ENCODE measurements at places on chromosomes 6 and 20.

DNA sequence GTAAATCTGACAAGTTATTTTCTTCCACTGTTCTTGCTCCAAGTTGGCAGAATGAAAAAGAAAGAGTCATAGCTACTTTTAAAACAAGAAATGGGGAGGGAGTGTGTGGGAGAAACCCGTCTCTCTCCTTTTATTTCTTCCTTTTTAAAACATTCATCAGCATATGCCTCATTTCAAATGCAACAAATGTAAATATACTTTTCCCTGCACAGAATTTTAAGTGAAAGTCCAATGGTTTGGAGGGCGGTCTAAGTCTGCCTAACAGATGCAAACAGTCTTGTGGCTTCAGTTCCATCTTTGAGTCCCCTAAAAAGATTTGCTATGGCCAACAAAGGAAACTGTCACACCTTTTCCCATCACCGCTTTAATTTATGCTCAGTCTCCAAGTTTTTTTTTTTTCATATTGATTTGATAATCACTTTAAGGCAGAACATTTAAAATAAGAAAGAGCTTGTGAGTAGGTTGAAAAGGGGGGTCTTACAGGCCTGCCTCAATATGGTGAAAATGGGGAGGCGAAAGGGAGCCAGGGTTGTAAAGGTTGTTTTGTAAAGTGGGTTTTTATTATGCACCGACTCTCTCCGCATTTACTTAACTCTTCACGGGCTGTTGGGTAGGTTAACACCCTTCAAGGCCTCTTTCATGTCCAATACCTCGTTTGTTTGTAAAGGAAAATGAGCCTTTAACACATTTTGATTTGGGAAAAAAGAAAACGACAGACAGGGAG, 4.6 kb downstream of the TFAP2D start:
- DNase-seq = no peak

- DNase-seq = no peak
Observed at GRCh38 chr6:15032015-15032414, 213.9 kb upstream of the JARID2 start.

DNA sequence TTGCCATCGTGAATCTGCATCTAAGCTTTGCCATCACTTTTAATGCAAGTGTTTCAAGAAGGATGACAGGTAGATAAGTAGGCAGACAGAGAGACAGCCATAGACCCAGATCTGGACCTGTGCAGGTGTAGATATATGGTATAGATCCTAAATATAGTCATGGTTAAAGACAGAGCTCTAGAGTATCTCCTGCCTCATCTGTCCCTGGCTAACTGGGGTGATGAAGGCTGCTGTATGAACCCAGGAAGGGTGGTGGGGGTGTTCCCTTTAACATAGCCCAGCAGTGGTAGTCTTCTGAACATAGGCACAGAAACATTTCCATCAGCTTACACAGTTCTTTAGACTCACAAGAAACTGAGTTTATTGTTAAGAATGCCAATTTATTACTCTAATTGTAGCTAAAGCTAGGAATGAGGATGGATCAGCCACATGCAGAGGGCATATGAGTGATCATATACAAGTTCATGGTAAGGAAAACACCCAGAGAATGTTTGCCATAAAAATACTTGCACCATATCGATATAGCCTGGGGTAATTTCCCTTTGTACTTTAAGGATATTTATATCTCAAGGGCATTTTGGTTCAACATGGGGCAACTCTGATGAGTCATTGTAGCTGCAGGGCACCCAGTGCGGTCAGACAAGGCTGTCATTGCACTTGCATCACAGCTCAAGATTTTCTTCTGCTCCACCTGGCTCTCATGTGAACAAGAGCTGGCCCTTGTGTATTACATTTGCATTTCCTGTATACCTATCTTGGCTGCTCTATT, 587.2 kb downstream of the EPM2A start:
- DNase-seq = peak; percentile 3

DNA sequence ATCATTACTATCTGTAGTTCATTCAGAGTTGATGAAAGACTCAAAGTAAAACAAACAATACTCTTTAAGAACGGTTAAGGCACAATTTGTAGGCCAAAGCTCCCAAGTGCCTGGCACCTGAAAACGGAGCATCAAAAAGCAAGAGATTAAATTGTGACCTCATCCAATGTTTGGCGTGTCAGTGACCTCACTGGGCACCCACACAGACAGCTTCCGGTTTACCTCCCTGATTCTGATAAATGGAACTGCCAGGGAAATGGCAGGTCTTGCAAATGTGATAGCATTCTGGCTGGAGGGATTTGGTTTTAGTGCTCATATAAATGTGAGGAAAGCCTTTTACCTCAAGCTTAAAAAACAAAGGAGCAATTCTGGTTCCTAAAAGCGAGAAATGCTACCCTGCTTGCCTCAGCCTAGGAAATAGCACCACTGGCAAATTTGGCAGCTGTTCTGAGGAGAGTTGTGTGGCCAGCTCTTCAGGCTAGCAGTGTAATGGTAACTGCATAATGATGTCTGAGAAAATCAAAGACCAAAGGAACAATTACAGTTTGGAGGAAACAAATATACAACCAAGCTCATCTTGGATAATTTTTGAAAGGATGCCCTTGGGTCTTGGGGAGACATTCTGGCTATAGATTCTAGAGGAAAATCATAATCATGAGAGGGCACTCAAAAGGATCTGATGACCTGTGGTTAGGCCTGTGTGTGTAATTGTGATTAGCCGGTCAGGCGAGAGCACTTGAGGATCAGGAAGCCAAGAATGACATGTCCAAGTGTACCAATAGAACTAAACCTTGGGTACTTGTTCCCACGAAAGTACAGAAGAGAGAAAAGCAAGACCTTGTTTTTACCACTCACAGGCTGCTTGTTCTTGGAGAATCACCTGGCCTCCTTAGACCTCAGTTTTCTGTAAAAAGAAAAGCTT, 174.3 kb downstream of the TFAP2B start:
- no peak for DNase-seq

DNA sequence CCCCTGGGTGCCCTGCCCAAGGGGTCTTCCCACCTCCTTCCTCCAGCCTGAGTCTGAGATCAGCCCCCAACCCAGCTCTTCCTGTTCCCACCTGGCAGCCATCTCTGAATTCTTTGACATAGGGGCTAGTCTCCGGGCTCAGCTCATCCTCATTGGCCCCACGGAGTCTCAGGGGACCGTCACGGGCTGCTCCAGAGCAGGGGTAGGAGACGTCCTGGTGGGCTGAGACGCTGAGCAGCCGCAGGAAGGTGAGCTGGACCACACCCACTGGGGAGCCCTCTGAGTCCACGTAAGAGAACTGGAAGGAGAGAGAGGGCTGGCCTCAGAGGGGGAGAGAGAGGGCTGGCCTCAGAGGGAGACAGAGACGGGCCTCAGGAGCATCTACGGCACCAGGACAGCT, 28.1 kb downstream of the COL11A2 start:
- DNase-seq = no peak

- DNase-seq = no peak
Observed at GRCh38 chr6:130432838-130433237, 67.0 kb downstream of the TMEM200A start.

GRCh38 chr20:33554914-33555420, 65.1 kb downstream of the CBFA2T2 start:
- peak; percentile 52 for DNase-seq

DNA sequence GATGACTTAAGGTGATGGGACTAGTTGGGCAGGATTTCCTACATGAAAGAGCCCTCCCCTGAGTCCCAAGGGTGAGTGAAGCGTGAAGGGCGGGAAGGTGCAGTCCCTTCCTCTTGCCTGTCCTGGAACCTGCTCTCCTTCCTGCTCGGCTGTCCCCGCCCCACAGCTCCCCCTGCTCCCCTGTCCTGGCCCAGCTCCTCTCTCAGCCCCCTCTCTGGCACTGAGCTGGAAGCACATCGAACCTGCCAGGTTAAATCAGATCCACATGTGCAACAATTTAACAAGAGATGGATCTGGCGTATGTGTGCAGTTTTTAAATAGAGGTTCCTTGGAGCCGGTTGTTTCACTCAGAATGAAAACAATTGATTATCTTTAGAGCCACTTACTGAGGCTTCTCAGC, 95.0 kb downstream of the LRFN2 start:
- no peak for DNase-seq

- no peak for DNase-seq
Observed at GRCh38 chr20:58169450-58169849, 59.0 kb downstream of the ANKRD60 start.

DNA sequence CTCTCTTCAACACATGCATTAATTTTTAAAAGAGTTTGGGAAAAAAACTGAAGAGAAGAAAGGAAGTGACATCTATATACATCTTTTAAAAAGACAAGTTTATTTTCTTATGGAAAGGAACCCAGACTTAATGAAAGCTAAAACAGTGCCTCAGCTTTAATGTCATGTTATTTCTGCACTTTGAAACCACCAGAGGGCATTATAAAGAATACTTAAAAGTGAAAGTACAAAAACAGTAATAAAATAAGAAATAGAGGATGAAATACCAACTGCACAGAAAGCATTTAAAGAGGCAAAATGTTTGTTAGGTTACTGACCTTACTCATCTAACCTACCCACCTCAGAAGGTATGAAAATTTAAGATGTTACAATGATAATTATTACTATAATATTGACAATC, 98.8 kb downstream of the HUS1B start:
- DNase-seq = no peak

DNA sequence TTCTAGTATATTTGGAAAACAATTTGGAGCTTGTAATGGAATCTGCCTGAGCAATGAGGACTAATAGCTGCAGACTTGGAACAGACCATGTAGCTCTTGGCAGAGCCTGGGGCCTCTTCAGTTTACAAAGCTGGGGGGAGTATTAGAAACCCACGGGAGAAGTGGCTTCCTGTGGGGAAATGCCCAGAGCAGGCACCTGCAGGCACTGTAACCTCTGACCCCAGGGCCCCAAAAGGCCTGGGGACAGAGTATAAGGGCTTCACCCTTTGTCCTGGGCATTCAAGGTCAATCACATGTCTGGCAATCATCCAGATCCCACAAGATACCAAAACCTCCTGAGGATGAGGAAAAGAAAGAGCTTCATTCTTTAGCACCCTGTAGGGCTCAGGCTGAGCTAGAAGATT, 19.4 kb downstream of the PKIG start:
- no peak for DNase-seq

DNA sequence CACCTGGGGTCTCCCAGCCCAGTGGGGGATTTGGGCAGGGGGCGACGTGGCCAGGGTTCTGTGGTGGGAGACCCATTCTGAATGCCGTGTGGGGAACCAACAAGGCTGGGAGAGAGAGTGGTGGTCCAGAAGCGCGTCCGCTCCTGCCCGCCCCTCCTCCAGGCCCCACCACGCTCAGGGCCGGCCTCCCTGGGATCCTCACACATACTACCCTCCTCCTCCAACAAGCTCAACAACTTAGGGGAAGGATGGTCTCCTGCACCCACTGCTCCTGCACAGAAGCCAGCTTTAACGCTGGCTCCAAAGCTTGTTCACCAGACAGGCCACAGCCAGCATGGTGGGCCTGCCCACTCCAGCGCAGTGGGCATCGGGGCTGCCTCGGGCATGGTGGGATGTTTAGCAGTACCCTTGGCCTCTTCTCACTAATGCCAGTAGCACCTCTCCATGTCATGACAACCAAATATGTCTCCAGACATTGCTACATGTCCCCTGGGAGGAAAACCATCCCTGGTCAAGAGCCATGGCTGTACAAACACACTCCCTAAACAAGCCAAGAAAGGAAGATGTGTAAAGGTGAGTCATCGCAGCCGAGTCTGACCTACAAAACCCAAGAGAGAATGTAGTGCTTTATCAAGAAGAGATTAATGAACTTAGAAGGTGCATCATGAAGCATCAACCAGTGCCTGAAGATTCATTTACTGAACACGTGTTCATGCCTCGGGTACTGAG, 75.7 kb downstream of the BMP7 start:
- DNase-seq = no peak

DNA sequence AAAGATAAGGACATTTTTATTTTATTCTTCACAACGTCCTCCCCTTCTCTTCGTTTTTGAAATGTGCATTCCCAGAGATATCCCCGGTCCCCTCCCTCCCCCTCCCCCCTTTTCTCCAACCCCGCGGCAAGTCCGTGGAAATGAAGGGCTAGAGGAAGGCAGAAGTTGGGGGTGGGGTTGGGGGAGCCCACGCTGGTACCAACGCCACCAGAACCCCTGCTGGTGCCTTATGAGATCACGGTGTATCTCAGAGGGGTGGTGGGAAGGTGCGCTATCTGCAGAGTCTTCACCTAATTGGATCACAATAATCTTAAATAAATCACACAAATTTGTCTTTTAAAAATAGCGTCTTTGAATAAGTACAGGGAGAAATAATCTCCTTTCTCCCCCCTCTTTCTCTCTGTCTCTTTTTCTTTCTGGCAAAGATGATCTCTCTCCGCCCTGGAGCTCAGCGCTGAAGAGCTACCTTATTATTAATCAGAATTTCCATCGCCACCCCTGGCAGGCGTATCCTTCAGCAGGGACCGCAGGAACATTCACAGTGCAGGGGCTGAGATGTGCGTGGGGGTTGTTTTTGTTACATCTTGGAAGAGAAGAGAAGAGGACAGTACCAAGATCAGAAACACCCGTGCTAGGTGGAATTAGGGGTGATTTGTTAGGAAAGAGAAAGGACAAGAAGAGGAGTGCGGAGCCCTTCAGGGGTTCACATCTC, 915 bp downstream of the CLVS2 start:
- no peak for DNase-seq

DNA sequence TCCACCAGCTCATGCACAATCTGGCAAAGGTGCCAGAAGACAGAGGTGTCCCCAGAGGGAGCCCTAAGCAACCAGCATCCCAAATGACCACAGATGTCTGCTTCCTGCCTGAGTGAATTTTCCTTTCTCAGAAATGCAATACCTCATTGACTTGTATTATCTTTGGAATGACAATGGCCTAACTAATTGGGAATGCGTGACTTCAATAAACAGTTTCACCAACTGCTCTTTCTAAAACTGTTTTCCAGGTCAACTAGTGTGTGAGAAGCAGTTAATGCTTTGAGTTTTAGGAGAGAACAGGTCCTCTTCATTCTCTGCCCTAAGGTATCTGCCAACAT, 108.9 kb upstream of the SNX9 start:
- DNase-seq = no peak

DNA sequence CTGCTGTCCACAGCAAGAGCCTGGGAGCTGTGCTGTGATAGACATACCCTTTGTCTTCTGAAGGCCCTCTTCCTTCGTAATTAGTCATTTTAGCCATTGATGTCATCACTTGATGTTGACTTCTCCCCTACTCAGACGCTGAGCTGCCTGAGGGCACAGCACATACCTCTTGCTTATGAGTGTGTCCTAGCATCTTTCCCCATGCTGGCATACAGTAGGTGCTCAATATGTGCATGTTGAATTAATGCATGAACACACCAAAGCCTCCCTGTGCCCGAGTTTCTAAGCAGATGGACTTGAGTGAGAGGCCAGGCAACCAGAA, 35.8 kb upstream of the FAM83D start:
- no peak for DNase-seq

GRCh38 chr20:38897267-38897666, 28.9 kb upstream of the FAM83D start:
- DNase-seq = no peak

GRCh38 chr20:46031701-46032254, 2.8 kb downstream of the SLC12A5 start:
- DNase-seq = peak; percentile 71

GRCh38 chr6:38012573-38012972, 193.0 kb downstream of the ZFAND3 start:
- DNase-seq = no peak

GRCh38 chr6:129638055-129638684, 71.8 kb downstream of the ARHGAP18 start:
- DNase-seq = no peak

Measured in NCI-H187 (cell line).